ENCODE measurements at places on chromosomes 12 and 14.
A peak's percentile ranks its signal among the peaks of the same experiment; 100 is the strongest.

- DNase-seq: no peak
These were observed 2.7 kb upstream of the KLC1 start for GRCh38 chr14:103626146-103626850.

DNA sequence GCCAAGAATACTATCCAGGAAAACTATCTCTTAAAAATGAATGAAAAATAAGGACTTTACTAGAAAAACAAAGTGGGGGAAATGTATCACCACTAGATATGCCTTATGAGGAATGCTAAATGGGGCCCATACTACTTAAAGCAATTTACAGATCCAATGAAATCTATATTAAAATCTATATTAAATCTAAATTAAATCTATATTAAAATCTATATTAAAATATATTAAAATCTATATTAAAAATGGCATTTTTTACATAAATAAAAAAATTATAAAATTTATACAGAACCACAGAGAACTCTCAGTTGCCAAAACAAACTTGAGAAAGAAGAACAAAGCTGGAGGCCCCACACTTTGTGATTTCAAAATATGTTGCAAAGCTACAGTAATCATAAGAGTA lies 234.5 kb downstream of the RPL10L start:
- DNase-seq: no peak

- DNase-seq: no peak
These were observed 9.7 kb upstream of the SERPINA1 start for GRCh38 chr14:94398182-94398479.

GRCh38 chr14:26947265-26947664 lies 349.4 kb upstream of the NOVA1 start:
- no peak for DNase-seq

- DNase-seq: no peak
These were observed 14.9 kb downstream of the STXBP6 start for GRCh38 chr14:25034803-25035681.

DNA sequence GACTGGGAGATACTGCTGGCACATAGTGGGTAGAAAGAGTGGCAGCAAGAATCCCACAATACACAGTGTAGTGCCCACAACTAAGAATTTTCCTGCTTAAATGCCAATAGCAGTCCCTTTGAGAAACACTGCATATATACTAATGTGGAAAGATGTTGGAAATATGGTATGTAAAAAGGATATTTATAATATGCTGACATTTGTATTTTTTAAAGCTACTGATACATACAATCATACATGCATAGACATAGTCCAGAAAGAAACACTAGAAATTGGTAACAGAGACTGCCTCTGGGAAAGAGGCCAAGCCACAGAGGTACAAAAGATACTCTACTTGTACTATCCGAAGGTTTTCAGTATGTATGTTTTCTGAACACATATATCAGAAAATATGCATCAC lies 30.3 kb downstream of the TRIP11 start:
- no peak for DNase-seq

DNA sequence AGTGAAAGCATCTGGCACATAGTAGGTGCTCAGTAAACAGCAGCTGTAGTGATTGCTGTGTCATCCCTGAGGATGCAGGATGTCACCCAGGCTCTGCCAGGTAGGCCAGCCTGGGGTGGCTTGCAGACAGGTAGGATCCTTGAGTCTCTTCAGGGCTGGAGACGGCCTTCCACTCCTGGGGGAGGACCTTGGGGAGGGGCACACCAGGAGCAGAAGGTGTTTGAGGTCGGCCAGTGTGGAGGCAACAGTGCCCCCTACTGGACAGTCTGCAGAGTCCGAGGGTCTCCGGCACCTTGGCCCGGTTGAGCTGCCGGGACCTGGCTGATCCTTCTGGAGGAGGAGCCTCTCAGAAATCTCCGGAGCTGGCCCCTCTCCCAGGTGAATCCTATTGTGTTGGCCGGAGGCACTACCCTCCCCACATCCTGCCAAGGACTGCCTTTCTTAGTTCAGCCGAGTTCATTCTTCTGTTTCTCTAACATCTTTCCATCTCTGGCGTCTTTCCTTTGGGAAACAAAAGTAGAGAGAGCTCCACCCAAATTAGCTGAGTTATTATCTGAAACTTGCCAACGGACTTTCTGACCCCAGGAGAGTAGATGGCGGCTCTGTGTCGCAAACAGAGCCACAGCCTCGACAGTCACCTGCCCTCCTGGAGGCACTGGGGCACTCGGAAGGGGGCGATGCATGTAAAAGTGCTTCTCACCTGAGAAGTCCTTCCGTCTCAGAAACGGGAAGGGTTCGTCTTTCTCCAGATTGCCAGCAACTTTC lies 41.8 kb upstream of the CLMN start:
- peak; percentile 35 for DNase-seq

GRCh38 chr12:49347311-49348193 lies 864 bp downstream of the DNAJC22 start:
- DNase-seq: peak; percentile 72

- DNase-seq: no peak
These were observed 873.1 kb upstream of the TMEM132C start for GRCh38 chr12:127393896-127394295.

DNA sequence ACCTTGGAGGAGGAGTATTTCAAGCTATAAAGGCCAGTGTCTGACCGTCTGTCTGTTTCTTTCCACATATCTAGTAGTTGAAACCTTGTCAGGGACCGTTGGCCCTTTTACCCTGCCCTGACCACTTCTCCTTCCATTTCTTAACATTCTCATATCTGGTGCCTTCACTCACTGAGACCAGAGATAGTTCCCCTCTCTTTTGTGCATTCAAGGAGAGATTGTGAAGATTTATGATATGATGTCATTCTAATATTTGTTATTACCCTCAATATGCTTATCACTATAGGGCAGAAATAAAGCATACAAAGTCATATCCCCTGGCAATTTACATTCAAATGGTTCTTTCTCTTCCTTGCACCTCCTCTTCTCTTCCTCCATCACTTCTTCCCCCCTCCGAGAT lies 83.3 kb downstream of the PLXNC1 start:
- DNase-seq: no peak

- DNase-seq: no peak
These were observed 100.7 kb downstream of the CNTN1 start for GRCh38 chr12:40792792-40793386.

- no peak for DNase-seq
These were observed 69.6 kb downstream of the MGST1 start for GRCh38 chr12:16417058-16417457.
